ENCODE measurements at places on chromosomes 13 and 19.
A peak's percentile ranks its signal among the peaks of the same experiment; 100 is the strongest.

GRCh38 chr13:76939215-76939614 lies 9.1 kb upstream of the ACOD1 start:
- no peak for DNase-seq

DNA sequence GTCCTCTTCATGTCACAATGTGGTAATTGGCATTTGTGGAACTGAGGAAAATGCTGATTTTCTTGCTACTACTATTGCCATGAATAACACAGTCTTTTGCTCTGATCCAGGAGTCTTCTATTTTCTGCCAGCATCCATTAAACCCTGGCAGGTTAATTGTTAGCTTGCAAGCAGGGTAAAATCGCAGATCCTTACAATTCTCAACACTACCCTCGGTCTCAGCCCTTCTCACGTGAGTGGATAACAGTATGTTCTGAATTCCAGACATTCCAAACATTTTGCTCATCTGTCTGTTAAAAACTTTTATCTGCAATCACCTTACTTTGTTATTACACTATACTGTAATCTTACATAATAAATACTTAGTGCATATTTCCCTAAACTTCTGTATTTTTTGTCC lies 251.3 kb upstream of the ATXN8OS start:
- no peak for DNase-seq

DNA sequence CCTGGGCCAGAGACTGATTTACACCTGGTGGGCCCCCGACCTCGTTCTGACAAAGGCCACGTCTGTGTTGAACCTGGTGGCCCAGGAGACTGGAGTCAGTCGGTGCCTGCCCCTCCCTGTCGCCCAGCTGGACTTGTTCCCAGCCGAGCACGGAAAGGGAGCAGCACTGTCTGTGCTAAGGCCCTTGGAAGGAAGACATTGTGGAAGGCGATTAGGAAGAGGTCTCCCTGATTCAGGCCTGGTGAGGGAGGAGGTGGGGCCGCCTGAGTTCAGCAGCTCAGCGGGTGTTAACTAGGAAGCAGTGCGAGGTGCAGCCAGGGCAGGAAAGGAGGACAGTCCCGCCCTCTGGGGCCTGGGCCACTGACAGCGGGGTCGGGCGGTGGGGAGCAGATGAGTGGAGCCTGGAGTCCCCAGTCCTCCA lies 64.7 kb downstream of the GPR12 start:
- DNase-seq: no peak

DNA sequence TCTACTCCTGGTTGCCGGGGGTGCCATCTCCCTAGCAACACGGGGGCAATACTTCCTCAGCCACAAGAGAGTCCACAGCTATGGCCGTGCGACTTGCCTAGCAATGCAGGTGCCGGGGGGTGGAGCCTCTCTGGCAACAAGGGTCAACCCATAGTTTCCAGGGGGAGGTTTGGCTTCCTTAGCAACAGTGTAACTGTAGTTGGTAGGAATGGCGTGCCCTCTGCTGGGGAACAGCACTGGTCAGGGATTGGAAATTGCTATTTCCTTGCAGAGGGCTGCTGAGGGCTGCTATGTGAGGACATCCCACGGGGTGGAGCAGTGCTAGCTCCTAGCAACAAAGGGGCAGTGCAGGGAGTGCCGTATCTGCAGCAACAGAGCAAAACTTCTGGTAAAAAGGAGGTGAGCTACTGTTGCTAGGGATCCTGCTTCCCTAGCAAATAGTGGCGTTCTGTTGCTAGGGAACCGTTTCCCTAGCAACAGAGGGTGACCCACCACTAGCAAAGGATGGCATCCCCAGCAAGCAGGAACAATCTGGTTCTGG lies 7.0 kb upstream of the TMC4 start:
- DNase-seq: no peak

GRCh38 chr19:48768994-48769713 lies 13.8 kb downstream of the FGF21 start:
- DNase-seq: no peak

- no peak for DNase-seq
These were observed 113.2 kb downstream of the ESD start for GRCh38 chr13:46683676-46684260.

- no peak for DNase-seq
These were observed 562.1 kb downstream of the TBC1D4 start for GRCh38 chr13:74919914-74920313.

DNA sequence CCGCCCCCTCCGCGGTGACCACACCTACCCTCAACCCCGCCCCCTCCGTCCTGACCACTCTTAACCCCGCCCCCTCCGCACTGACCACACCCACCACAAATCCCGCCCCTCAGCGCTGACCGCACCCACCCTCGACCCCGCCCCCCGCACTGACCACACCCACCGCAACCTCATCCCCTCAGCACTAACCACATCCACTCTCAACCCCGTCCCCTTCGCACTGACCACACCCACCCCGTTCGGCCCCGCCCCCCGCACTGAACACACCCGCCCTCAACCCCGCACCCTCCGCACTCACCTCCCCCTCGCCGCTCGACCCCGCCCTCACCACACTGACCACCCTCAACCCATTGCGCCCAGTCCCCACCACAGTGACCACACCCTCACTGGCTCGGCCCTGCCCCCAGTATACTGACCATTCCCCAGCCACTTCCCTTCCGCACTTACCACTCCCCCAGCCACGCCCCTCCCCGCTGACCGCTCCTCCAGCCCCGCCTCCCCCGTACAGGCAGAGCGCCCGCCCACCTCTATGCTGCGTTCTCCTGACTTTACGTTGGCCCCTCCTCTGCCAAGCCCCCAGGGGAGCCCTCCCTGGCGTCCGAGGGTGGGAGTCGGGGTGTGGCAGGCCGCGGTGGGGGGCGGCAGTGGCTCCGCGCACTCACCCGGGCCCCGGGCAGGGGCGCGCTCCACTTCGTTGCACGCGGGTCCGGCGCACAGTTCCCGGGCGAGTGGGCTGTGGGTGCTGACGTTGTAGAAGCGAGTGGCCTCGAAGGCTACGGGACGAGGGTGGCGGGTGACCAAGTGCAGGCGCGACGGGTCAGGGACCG lies 8.4 kb downstream of the F2RL3 start:
- peak; percentile 40 for DNase-seq

- no peak for DNase-seq
These were observed 72.8 kb upstream of the LRCH1 start for GRCh38 chr13:46480131-46480530.

DNA sequence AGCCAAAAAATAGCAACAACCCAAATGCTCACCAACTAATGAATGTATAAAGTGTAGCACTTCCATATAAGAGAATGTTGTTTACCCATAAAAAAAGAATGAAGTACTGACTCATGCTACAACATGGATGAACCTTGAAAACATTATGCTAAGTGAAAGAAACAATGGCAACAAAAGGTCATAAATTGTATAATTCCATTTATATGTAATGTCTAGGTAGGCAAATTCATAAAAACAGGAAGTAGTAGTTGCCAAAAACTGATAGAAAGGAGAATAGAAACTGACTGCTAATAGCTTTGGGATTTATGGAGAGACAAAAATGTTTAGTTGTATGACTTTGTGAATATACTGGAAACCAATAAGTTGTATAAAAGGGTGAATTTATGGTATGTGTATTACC lies 21.6 kb downstream of the MYCBP2 start:
- no peak for DNase-seq

DNA sequence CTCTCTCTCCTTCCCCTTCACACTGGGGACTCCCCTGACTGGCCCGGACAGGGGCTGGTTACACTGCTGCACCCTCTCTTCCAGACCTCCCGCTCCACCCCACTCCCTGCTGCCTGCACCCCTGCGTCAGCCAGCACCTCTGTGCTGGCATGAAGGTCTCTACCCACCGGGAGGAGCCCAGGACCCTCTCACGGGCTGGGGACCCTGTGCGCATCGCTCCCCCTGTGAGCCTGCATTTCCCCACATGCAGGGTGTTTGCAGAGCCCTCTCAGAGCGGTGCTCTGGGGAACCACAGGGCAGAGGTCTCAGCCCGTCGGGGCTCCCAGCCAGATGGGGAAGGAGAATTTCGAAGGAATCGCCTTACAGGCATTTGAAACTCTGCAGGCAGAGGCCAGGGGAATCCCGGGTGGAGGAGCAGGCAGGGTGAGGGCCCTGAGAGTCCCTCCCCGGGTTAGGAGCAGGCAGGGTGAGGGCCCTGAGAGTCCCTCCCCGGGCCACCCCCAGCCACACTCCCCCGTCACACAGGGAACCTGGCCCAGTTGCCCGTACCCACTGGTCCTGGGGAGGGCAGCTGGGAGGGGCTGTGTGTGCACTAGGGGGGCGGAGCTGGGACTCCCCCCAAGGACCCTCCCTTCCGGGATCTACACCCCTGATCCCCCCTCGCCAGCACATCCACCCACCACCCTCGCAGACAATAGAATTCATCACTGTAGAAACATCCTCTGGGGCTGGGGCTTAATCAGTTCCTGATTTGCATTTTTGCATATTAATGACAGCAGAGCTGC lies 16.3 kb upstream of the TCF3 start:
- DNase-seq: no peak

GRCh38 chr19:1418496-1418775 lies 11.1 kb downstream of the DAZAP1 start:
- DNase-seq: no peak

- no peak for DNase-seq
These were observed 134.1 kb downstream of the URI1 start for GRCh38 chr19:30076101-30076551.

GRCh38 chr13:39415008-39415802 lies 187.8 kb downstream of the LHFPL6 start:
- no peak for DNase-seq

GRCh38 chr19:7697721-7698287 lies 4.1 kb downstream of the FCER2 start:
- DNase-seq: no peak

DNA sequence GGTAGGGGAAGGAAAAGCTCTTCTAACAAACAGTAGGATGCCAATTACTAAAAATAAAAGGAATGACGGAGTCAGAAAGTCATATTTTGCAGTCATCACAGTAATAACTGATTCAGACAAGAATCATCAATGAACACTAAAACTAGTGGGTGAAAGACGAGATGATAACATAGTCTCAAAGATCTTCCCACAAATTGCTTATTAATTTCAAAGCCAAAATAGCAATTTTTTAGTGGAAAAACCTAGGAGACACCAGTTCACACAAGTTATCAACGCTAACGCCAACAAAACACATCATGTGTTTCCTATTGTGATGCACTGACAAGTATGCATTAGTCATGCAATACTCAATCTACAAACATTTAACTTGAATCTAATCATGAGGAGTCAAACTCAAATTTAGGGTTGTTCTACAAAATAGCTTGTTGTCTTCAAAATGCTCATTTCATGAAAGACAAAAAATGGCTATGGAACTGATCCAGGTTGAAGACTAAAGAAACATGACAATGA lies 18.6 kb downstream of the ZNF233 start:
- DNase-seq: no peak

- no peak for DNase-seq
These were observed 109.2 kb downstream of the ZNF486 start for GRCh38 chr19:20276011-20276731.

DNA sequence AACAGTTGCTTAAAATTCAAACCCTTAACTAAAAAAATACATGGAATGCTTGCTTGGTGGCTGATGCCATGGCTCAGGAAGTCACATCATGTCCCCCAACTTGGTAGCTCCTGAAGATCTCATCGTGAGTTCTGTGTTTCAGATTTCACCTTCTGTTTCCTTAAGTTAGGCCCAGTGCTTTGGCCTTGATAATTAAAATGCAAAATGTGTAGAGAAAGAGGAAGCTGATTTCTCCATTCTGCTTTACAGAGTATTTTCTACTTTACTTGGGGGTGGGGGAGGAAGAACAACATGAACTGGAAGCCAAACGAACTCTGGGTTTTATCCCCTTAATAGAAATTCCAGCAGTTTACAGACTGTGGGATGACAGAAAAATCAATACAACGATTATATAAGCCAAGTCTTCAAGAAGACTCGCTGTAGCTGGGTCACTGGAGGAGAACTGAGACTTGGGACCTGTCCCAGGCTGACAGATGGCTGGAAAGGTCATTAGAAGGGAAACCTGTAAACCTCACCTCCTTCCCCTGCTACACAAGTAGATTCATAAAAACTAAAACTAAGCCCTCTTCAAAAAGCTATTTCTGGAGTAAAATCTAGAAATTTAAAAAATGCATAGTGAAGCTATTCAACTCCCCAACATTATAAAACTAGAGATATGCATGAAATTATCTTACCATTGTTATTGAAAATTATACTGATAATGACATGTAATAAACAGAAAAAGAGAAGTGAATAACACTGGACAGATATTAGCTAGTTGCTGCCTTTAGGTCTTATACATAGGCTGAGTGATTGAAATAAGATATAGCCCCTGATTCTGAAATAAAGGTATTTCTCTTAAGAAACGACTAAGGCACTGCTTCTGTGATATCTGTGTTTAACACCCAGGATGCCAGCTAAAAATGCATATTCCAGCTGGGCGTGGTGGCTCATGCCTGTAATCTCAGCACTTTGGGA lies 22.1 kb upstream of the GGACT start:
- no peak for DNase-seq

DNA sequence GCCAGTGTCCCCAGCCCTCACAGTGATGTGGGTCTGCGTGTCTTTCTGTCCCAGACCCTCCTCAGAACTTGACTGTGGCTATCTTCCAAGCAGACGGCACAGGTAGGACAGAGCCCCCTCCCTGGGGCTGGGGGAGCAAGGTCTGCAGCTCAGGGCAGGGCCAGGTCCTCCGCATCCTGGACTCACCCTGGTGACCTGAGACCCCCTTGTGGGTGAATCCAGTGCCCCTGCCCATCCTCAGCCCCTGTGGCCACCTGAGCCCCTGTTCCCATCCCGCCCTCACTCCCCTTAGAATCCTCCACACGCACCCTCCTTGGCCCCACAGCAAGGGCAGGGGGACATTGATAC lies 39.0 kb upstream of the CD33 start:
- no peak for DNase-seq

DNA sequence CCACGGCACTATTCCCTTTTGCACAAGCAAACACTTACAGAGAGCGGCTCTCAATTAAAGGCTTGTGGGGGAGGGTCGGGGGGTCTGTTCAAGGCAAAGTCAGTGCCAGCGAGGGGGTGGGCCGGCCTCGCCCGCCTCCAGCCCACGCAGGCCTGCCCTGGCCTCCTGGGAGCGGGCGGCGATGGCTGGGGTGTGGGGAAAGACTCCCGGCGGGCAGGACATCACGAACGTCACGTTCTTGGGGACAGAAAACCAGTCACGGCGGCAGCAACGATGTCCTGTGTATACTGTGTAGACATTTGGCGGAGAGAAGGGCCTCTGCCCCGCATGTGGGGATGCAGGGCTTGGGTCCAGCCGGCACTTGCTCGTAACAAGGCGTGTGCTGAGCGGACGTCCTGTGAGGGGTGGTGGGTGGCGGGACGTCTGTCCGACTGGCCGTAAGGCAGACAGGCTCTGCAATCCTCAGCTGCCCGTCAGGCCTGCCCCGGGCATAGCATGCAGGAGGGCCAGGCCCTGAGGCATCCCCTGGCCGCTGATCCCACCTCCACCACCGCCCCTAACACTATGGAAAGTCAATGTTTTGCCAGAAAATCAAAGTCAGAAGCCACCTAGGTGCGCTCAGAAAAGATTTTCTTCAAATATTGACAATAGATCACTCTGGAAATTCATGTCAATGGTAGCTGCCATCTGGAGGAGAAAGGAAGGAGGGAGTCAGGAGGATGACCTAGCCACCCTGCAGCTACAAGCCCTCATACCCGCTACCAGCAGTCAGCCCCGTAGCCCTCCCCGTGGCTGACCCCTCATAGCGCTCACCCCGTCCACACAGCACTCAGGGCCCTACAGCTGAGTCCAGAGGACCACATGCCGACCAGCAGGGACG lies 5.8 kb upstream of the EPHX3 start:
- no peak for DNase-seq

Data from activated T-helper 9 cell treated with anti-CD3 and anti-CD28 coated beads, Interleukin-2, amount 50 U/mL, for 16 hours (primary cell).